Hypothalamus (tissue), 51 donors: ENCODE measurements at places on chromosomes 3 and 15.

- DNase-seq, result no peak
Observed at GRCh38 chr3:100455841-100456550, 36.4 kb upstream of the TMEM45A start.

GRCh38 chr3:98806521-98806920, 43.4 kb downstream of the ST3GAL6 start:
- DNase-seq, result no peak

DNA sequence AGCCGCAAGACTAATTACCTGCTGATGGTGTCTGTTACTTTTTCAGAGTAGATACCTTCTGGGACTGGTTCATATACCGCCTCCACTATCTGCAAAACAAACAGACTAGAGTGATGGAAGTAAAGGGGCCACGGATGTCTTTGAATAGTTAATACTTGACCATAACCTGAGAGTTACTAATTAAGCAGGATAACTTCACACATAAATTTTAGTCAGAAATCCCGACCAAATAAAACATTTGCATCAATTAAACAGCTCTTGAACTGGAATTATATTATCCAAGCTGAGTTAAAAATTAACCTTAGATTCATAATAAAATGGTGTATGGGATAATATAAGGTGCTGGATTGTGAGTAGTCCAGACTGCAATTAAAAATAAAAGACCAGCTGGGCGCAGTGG, 167.7 kb downstream of the NEK10 start:
- DNase-seq, result no peak

- DNase-seq, result no peak
Observed at GRCh38 chr15:55789066-55789660, 46.2 kb upstream of the PRTG start.

DNA sequence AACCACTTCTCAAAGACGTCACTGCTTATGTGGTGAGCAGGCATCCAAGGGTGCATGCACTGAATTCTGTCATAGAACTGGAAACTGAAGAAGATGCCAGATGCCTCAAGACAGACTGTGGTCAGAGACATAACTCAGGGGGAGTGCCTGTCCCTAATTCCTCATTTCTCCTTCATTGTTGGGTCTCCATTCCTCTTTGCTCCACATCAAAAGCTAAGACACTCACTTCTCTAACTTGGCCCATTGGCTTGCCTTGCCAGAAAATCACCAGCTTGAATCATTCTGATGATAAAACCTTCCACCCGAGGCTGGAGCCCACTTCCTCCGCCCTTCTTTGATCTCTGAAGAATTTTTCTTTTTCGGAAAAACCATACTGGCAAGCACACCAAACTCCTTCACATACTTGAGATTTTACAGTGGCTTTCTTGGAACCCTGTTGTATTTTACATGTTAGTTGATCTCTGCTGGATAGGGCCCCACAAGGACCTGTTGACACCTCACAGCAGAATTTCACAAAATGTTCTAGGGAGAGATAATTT, 69.9 kb downstream of the COL8A1 start:
- DNase-seq, result no peak

DNA sequence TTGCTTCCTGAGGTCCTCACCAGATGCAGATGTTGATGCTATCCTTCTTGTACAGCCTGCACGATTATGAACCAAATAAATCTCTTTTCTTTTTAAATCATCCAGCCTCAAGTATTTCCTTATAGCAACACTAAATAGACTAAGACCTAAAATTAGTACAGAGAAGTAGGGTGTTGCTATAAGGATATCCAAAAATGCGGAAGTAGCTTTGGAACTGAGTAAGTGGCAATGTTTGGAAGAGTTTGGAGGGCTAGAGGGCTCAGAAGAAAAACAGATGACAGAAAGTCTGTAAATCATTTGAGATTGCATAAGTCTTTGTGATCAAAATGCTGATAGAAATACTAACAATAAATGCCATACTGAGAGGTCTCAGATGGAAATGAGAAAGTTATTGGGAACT, 894.9 kb downstream of the DIPK2A start:
- DNase-seq, result no peak
